Muscle of arm (tissue), 14 donors: ENCODE measurements at places on chromosomes 1 and 21.
A peak's percentile ranks its signal among the peaks of the same experiment; 100 is the strongest.

DNA sequence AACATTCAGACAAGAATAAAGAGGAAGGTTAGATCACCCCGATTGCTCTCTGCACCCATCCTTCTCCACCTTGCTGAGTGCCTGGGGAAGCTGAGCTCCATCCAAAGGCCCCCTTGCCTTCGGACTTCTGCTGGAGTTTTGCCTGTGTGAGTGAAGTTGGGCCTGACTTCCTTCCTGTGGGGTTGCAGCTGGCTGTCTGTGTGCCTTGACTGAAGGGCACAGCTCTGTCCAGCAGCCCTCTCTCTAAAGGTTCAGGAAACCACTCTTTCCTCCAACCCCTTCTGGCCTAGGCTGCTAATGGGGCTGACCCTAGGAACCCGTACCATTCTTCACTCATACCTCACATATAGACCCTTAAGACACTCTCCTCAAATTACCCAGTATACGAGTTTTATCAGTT lies 173.4 kb upstream of the HMCN1 start:
- no peak for DNase-seq

DNA sequence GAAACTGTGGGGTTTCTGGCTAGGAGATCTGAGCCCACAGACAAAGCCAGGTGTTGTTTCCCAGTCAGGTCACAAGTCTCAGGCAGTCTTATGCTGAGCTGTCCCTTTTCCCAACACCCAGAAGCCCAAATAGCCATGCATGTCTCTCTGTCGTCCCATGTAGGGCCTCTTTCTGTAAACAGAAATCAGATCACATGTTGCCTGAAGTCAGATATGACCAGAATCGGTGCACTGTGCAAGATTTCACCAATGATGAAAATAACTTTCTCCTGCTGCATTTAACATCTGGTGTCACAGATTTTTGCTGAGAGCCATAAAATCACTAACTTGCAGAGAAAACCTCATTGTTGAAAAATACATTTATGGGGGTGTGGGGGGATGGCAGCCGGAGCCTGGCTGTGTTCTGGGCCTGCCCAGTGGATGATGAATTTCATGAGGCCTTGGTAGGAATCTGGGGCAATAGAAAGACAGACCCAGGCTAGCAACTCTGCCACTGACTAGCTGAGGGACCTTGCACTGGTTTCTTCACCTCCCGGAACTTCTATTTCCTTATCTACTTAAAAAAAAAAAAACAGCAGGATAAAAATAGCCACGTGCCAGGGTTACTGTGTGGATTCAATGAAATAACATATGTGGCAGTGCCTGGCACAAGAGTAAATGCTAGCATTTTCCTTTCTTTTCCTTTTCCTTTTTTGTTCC lies 158.8 kb upstream of the NFIA start:
- no peak for DNase-seq

DNA sequence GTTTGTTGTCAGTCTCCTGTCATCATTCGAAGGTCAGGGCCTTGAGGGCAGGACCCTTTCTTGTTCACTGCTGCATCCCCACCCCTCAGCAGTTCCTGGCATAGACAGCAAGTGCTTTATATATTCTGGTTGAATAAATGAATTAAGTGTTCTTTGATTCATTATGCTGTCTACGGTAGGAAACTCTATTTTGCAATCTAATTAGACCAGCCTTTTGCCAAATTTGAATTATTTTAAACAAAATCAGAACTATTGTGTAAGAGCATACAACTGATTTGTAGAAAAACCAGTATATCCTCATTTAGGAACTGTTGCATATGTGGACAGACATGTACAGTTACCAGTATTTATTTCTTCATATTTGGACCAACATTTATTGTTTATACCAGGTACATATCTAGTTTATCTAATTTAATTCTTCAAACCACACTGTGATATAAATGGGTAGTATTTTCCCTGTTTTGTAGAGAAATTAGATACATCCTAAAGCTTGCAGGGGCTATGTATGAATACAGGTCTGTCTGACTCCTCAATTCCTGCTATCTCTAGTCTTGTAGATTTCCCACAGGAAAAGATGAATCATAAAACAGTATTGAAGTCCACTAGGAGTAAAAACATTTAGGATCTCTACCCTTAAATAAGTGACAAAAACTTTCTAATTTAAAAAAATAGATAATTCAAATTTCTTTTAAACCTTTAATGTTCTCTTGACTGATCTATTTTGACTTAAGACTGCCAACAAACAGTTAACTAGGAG lies 10.4 kb downstream of the MGST3 start:
- no peak for DNase-seq

DNA sequence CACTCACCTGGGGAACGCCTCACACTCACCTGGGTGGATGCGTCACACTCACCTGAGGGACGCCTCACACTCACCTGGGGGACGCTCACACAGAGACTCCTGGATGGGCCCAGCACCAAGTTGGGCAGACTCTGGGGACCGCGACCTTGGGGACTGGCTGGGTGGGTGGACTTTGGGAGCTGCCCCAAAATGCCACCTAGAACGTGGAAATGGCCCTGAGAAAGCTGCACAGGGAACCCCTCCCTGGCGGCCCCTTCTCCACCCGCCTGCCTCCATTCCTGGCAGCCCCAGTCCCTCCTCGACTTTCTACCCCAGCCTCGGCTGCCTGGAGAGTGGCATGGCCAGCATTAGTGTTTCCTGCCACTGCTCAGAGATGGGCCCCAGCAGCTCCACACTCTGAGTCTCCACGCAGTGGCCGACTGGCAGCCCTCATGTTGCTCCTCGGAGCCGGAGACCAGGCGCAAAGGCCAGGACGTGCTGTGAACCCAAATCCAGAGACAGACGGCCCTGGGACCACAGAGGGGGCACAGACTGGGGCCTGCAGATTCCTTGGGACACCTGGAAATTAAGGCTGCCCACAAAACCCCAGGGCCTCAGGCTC lies 46.5 kb upstream of the ACTRT2 start:
- no peak for DNase-seq

DNA sequence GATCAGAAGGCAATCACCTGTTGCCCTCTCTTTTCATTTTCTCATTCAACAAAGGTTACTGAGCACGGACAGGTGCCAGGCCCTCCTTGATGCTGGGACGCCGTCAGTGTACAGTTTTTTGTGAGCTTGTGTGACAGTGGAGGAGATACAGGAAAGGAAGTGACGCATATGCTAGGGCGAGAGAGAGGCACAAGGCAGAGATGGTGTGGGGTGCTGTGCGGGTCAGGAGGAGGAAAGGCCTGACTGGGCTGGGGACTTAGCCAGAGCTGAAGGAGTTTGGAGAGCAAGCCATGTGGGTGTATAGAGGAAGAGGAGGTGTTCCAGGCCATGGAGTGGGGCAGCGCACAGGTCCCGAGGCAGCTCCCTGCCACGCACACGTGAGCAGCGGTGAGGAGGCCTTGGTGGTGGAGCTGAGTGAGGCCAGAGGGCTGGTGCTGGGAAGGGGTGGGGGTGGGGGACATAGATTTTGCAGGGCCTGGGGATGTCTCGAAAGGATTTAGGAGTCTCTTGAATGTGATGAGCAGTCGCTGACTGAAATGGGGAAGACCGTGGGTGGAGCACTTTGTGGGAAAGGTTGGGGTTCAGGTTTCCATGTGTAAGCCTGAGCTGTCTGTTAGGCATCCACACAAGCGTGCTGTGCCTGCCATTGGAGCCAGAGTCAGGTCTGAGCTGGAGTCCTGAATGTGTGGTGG lies 46.0 kb downstream of the TRAPPC10 start:
- DNase-seq: no peak

DNA sequence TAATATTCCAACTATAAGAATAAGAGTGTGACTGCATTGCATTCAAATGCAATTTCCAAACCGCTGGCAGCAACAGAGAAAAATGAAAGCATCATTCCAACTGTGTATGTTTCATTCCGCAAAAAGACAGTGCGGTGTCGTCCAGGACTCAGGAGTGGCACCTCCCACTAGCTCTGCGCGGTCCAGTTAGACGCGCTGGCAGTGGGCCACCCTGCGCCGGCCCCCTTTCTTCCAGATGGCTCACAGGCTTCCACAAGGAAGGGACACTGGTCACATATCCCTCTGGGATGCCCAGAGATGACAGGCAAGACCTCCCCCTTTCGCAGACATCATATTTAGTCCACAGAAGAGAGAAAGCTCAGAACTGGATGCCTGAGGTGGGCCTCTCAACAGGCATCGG lies 11.9 kb downstream of the WRAP73 start:
- DNase-seq: no peak

GRCh38 chr1:185279571-185279970 lies 37.5 kb downstream of the IVNS1ABP start:
- no peak for DNase-seq

DNA sequence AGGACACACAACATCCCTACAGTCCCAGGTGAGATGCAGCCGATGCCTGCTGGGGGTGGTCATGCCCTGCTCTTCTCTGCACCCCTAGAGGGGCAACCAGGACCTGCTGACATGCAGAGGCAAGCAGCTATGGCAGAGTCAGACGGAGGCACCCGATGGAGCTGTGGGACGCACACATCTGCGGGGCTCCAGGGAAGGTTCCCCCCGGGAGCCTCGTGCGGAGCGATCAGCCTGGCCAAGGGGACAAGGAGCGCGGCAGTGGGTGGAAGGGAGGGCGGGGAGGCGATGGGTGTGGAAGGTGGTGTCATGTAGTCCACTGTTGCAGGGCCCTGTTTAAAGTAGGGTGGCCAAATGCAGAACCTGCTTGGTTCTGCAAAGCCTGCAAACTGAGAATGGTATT lies 143.0 kb upstream of the AJAP1 start:
- no peak for DNase-seq

DNA sequence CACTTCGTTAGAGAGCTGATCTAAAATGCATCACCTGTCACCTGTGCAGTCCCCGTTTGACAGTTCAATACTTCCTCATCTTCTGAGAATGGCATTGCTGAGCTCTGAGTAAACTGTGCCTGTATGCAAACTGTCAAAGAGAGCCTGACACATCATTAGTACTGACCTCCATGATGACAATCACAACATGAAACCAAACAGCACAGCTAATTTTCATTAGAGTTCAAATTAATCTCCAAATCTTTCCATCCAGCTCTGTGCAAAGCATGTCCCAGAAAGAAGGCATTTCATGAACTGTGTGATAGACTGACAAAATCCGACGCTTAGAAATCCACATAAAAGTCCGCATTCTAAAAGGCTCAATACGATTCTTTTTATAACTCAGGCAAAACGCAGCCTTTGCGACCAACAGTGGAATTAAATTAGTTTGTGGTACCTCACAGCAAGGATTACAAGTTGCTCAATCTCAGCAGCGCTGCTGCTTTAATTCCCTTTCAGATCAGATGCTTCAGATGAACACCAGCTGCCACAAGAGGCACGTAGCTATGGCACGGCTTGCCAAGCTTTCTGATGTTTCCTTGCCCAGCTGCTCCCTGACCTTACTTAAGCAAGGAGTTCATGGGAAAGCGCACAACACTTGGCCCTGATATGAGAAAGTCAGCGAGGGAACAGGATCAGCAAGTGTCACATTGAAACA lies 765.5 kb upstream of the PRMT6 start:
- DNase-seq: peak; percentile 24

DNA sequence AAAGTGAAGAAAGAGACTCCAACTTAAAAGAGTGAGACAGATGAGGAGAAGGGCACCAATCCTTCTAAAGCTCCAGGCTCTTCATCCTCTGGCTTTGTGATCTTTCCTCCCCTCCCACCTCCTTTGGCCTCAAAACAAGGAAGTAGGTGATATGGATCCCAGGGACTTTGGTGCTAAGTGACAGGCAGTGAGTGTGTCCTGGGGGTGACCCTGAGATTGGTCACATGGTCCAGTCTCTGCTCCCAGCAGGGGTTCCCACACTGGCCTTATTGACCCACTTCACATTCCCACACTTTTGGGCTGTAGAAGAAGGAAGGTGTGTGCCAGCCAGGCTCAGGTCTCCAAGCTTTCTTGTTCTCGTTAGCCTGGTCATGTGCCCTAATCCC lies 401.2 kb upstream of the PROX1 start:
- DNase-seq: no peak

DNA sequence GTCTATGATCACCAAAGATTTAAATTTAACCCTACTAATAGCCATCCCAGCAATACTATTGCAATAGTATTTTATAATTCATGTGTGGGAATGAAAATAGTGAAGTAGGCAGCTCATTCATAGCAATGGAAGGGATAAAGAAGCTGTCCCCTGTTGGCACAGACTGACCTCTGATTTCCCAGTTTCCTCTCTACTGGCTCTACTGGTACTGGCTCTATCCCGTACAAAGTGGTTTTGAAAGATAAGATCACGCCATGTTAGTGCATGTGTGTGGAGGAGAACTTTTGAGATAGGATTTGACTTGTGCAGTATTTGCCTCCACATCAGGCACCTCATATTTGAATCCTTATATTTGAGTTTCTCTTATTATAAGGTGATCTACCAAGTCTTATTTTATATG lies 227.3 kb upstream of the ADGRL2 start:
- DNase-seq: no peak

DNA sequence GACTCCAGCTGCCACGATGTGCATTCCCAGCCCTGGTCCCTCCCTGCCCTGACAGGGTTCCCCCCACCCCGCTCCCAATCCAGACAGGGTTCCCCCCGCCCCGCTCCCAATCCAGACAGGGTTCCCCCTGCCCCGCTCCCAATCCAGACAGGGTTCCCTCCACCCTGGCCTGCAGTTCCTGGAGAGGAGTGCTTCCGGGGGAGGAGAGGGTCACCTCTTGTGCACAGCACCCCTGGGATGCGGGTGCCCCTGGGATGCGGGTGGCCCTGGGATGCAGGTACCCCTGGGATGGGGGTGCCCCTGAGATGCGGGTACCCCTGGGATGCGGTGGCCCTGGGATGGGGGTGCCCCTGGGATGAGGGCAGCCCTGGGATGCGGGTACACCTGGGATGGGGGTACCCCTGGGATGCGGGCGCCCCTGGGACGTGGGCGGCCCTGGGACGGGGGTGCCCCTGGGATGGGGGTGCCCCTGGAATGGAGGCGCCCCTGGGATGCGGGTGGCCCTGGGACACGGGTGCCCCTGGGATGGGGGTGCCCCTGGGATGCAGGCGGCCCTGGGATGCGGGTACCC lies 36.7 kb upstream of the SLC19A1 start:
- no peak for DNase-seq

- DNase-seq: no peak
Observed at GRCh38 chr1:220160027-220160426, 66.1 kb downstream of the IARS2 start.

DNA sequence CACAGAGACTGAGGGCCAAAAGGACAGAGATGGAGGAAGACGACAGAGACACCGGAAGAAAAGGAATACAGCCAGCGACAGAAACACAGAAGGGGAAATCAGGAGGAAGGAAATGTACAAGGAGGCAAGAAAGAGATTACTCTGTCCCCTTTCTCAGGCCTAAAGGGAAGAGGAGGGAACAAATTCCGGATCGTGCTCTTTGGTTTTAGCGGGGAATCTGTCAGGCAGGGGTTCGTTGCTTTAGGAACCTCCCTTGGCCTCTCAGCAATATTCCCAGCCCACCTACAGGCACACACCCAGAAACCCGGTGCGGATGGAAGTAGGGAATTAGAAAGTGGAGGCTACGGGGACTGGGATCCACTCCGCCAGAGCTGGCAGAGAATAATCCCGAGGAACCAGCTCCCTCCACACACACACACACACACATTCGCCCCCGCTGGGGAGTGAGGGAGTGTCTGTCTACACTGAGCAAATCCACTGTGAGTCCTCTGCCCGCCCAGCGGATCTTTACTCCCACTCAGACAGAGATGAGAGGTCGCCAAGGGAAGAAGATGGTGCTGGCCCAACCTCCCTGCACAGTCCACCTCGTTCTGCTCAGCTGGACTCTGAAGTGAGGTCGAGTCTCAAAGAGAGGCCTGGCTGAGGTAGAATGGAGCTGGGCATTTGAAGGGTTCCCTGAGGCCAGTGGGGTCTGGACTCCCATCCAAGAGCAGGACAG lies 5.7 kb downstream of the TAL1 start:
- DNase-seq: no peak

- DNase-seq: no peak
Observed at GRCh38 chr1:206969090-206969489, 1.2 kb downstream of the FCAMR start.
